Stimulated activated CD4-positive, alpha-beta T cell treated with anti-CD3 and anti-CD28 coated beads, Interleukin-4, amount 100 ng/mL, for 24 hours (primary cell): ENCODE measurements at places on chromosomes 1 and 21.

DNA sequence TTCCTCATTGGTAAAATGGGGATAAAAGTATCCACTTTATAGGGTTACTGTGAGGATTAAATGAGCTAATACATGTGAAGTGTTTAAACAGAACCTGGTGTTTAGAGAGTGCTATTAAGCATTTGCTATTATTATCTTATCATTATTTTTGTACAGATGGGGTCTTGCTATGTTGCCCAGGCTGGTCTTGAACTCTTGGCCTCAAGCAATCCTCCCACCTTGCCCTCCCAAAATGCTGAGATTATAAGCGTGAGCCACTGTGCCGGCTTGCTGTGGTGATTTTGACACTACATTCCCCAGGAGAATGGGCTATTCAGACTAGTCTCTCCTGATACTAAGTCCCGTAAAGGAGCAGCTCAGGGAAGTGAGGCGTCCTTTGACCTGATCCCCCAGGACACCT lies 6.3 kb upstream of the ARHGEF10L start:
- no peak for DNase-seq

GRCh38 chr1:31663622-31664452 lies 19.2 kb upstream of the PEF1 start:
- DNase-seq, result peak; percentile 62

DNA sequence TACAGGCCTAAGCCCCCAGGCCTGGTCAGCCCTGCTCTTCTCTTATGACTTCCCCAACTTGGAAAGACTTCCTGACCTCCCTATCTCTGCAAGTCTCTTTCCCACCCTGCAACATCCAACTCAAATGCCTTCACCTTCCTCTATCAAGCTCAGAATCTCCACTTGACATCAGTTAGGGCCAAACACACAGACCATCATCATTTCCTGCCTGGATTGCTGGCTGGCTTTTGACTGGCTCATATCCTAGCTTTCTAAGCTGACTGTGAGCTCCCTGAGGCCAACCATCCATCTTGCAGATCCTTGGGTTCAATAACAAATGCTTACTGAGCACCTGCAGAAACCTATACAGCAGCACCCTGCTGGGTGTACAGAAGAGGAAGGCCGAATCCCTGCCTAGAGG lies 137.3 kb upstream of the EDN2 start:
- no peak for DNase-seq

DNA sequence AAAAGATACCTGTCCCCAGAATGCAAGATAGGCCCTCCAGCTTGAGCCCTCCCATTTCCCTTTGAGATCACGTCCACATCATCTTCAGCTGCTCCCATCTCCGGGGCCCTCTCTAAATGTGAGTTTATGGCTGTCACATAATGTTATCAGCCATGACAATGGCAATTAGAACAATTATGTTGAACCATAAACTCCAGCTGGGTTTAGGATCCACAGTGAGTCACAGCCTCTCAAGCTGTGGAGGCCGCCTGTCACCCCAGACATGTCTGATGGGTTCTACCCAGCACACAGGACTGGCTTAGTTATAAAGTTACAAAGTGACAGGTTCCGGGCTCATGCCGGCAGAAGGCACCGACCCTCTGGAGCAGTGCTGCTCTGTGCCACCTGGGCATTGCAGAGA lies 597.3 kb downstream of the PTPRU start:
- DNase-seq, result no peak
